Kidney tubule cell (primary cell): ENCODE measurements at places on chromosomes 2 and 18.

- DNase-seq: no peak
Observed at GRCh38 chr2:126510356-126510755, 145.6 kb upstream of the GYPC start.

DNA sequence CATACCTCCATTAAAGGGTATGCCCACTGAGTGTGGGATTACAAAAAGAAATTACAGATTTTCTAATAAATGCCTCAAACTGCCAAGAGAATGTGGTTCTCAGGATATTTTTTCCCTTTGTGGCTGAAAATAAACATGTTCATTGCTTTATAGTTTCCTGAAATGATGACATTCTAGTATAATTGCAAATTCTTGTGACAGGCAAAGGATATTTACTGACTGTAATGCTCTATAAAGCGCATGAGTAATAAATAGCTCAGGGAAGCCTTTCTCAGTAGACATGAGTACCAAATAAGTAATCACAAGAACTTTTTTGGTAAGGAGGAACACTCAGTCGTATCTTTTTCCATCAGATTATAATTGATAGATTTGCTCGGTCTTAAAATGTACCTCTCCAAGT lies 72.3 kb downstream of the FTCDNL1 start:
- DNase-seq: no peak

GRCh38 chr2:124046332-124046731 lies 21.2 kb downstream of the CNTNAP5 start:
- DNase-seq: no peak

DNA sequence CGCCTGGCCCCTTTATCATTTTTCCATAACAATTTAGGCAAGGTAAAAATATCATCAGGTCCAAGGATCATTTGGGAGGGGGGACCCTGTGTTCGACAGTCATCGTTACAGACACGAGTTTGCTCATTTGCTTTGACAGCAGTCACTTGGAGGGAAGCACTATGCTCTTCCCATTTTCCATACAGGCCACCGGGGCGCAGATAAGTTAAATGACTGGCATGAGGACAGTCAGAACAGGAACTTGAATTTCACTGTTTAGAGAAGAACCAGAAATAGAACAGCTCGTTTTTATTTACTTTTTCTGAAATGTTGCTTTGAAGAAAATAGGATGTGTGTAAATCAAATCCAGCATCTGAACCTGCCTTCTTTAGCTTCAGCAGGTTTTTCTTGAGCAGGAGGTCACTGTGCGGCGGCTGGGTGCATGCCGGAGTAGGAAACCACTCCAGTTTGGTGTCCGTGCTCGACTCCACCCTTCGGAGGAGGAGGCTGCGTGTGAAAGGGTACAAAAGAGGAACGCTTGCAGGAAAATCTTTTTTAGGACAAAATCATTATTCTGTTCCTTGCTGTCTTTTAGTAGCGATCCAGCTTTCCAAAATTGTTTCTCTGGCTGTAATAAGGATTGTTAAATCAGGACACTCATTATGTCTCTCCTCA lies 15.2 kb downstream of the NPAS2 start:
- no peak for DNase-seq

GRCh38 chr2:227849906-227850305 lies 21.5 kb upstream of the DAW1 start:
- DNase-seq: peak; percentile 70
